ENCODE measurements at places on chromosomes 7 and 10.

- DNase-seq = no peak
These were observed 19.8 kb upstream of the C10orf67 start for GRCh38 chr10:23364378-23364777.

DNA sequence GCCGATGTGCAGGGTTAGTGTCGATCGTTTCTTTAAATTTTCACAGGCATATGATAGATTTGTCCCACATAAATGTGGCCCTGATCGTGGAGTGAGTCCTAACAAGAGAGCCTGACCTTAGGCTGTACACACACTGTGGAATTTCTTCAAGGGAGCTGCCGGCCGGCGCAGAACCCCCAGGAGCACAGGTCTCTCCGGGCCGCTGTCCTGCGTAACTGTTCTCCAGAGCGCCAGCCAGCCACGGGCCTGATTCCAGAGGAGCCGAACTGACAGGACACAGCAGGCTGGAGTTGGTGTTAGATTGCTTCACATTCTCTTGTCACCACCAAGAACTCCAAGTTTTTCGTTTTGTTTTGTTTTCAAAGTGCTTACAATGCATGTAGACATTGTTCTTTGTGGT is 37.3 kb downstream of the SHH start:
- DNase-seq = no peak

DNA sequence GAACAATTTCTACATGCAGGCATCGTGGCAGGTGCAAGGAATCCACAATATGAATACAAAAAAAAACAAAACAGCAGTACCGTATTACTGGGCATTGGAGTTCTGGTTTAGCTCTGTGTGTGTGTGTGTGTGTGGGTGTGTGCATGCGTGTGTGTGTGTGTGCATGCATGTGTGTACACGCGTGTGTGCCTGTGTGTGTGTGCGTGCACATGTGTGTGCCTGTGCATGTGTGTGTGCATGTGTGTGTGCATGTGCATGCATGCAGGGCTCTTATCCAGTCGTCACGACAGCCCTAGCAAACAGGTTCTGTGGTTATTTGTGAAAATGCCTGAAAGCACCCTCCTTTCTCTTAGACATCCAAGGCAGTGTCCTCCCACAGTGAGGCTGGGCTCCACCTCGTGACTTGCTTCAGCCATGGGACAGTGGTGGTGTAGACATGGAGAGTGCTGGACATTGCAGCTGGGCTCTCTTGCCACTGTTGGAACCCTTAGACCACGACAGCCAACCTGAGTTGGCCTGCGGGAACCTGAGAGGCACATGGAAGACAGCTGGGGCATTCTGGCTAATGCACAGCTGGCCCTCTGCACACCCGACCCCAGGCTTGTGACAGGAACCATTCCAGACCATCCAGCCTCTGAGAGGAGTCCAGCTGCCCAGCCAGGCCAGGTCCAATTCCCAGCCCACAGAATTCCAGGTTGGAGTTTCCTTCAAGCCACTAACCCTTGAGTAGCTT is 173.4 kb upstream of the SHH start:
- no peak for DNase-seq

GRCh38 chr7:5296015-5296610 is 13.4 kb downstream of the SLC29A4 start:
- no peak for DNase-seq

DNA sequence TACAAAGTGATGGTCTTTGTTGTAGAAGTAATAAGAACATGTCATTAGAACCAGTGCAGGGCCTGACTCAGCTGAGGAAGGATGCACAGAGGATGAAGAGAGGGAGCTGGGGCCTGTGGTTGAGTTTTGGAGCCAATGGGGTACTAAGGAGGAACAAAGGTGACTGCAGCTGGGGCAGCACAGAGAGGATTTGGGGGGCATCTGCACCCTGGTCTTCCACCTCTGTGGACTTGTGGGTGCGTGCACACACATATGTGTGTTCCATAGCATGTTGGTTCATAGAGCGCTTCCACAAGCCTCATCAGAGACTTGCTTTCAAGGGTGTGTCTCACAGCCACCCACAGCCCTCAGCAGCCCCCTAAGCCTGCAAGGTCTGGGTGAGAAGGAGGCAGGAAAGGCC is 650.3 kb upstream of the MGMT start:
- no peak for DNase-seq

DNA sequence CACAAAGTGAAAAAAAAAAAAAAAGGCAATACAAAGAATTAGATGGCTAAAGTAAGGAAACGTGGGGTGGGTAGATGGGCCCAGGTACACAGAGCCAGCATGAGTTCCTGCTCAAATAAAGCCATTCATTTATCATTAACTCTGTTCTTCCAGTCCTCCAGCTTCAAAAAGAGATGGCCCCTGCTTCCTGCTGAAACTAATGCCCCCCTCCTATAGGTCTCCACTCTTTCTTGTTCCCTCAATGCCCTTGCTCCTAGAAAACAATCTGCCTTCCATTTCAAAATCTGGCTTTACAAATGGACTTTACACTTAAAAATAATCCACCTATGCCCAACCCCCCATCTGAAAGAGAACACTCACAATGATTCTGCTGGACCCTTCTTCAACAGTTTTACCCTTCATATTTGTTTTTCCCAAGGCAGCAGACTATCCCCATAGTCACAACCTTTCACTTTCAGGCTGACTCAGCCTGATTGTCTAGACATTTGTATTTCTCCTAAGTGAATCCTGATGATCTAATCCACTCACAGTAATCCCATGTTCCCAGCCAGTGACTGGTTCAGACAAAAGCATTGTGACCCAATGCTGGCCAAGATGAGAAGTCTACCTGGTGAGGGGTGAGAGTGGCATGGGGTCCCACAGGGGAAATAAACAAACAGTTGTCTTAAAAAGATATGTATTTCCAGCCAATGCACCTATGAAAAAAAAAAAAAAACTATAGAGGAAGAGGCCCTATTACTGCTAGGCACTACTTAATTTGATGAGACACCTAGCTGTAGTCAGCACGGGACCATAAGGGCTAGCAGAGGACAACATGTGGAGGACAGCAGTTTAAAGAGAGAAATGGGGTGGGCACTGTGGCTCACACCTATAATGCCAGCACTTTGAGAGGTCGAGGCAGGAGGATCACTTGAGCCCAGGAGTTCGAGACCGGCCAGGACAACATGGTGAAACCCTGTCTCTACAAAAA is 74.6 kb upstream of the GRID1 start:
- DNase-seq = no peak

DNA sequence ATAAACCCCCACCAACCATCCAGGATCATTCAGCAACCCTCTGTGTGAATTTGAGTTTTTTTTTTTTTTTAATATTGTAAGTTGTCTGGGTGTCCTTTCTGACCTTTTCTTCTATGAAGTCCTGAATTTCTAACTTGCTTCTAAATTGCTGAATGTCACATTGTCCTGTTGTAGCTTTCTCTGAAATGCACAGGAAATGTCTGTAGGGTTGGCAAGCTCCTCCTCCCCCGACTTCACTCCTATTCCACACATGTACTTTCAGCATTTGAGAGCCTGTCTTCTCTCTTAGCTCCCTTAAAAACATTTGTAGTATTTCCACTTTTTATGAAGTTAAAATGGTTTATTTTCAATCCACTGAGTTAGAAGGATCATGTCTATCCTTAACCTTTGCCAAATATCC is 3.3 kb upstream of the CNNM2 start:
- no peak for DNase-seq
